ENCODE measurements at places on chromosomes 6 and 20.
A peak's percentile ranks its signal among the peaks of the same experiment; 100 is the strongest.

- DNase-seq = peak; percentile 39
Observed at GRCh38 chr6:134549854-134550253, 231.9 kb upstream of the SGK1 start.

GRCh38 chr20:17655865-17656479 lies 26.1 kb downstream of the RRBP1 start:
- DNase-seq = peak; percentile 54

DNA sequence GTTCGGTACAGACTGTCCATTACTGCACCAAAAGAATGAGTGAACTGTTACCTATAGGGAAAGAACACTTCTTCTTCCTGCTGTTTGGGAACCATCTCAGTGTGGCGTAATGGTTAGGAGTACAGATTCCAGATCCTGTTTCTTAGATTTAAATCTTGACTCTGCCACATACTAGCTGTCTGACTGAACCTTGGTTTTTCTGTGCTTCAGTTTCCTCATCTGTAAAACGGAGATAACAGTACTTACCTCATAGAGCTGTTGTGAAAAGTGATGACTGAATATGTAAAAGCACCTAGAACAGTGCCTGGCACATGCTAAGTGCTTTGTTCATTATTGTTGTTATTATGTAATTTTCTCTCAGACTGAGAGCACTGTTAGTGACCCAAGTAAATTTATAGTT lies 39.8 kb downstream of the STX11 start:
- no peak for DNase-seq

DNA sequence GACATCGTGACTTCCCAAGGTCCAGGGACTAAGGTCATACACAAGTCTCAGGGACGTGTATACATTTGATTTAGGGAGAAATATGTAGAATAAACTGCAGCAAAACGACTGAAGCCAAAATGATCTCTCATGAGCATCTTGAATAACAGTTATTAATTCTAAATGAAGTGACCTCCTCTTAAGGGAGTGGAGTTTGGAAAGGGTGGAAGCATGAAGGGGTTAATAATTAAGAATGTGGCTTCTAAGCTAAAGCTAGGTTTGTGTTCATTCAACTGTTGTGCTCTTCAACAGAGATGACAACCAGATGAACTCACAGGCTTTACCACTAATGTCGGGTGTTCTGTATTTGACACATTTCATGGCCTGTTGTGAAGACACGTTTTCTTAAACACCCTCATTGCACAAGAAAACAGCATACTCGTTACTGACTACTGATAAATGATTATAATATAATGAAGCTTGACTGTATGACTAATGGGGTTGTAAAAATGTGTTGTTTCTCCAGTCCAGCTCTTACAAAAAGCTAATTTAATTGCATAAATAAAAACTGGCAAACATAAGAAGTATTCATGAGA lies 1.5 kb downstream of the PPP1R14C start:
- DNase-seq = peak; percentile 19

- DNase-seq = peak; percentile 52
Observed at GRCh38 chr6:5379647-5380242, 118.4 kb downstream of the FARS2 start.

DNA sequence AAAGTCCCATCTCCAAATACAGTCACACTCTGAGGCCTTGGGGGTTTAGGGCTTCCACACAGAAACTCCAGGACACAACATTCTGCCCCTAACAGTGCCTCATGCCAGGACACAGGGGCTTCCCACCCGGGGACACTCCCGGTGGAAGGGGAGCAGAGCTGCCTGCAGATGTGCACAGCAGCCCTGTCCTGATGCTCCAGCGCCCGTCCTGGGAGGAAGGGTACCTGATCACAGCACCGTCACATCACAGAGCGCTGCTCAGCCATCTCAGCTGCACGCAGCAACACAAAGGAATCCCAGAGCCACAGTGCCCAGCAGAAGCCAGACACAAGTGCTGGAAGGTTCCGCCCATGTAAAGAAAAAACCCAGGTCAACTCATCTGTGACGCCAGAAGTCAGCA lies 156.7 kb downstream of the TAF4 start:
- DNase-seq = no peak

GRCh38 chr6:92122746-92123145 lies 1296.6 kb downstream of the EPHA7 start:
- no peak for DNase-seq

DNA sequence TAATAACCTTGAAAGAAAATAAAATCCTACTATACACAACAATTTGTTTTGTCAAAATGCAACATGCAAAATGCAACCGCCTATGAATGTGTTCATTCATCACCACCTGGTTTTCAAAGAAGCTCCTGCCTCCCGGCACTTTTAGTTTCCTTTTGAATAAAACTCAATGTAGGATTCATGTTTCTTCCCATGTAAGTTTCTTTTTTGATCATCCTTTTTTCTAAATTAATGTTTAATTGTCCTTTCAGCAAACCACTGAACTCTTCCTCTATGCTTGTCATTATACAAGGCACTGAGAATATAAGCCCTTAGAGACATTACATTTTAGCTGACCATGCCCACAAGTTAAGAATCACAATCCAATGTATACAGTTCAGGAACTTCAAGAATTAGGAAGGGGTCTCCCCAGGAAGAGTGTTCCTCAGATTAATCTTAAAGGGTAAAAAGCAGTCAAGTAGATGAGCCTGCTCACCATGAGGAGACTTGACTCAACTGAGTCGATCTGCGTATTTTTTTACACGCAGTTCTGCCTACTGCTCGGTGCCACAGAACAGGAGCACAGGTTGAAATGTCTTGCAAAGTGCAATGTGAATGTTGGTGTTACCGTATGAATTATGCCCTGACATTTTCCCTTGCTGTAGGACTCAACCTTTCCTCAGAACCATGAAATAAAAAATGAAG lies 7.2 kb upstream of the THEMIS start:
- no peak for DNase-seq

GRCh38 chr20:64146301-64146935 lies 17.8 kb upstream of the MYT1 start:
- DNase-seq = no peak

DNA sequence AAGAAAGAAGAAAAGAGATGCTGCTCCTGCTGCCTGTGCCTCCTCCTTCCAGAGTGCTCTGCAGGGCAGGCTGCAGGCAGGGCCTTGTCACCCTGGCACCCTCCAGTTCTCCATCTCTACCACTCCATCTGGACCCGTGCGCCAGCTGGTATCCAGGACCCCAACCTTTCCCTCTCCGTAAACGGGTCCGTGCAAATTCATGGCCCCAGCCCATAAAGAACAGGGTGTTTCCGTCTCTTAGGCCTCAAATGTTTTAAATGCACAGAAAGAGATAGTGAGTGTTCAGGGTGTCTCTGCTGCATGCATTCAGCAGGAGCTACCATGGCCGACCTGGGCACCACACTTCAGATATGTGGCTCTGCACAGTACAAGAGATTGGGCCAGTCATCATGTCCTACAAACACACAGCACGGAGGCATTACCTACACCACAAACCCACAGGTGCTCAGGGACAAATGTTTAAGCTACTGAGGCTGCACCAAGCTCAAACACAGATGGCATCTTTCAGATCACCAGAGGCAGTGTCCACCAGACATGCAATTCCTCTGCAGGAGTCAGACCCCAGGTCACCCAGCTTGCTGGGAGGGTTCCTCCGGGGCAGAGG lies 258.1 kb downstream of the DLL1 start:
- DNase-seq = no peak

GRCh38 chr6:132100388-132100990 lies 149.3 kb upstream of the CCN2 start:
- no peak for DNase-seq

DNA sequence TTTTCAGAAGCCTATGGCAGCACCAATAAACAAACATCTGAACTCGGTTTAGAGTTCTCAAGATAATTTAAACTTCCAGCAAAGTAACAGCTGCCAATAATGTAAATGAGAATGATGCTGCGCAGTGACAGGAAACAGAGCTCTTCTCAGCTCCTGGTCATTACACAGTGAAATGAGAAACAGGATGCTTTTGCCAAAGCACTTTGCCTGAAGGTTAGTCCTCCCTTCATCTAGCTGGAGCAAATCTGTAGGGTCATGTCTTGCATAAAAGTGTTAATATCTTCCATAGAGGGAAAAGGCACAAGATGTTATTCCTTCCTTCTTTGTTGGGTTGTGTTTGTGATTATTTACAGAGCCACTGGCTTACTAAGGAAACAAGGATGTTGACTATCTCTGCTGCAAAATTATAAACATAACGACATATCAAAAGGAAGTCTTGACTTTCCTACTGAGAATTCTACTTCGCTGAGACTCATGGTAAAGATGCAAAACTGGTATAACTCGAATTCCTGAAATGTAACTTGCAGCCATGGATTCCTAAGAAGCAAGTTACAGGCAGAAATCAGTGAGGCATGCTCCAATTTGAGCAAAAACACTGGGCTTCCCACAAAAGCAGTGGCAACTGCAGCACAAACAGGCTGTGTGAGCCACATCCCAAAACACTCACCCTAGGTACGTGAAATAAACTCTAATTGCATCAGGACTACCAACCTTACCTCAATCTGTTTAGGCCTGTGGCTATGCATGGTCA lies 102.5 kb upstream of the BEND6 start:
- peak; percentile 45 for DNase-seq

Data from EH (cell line).